ENCODE measurements at places on chromosomes 4 and X.

DNA sequence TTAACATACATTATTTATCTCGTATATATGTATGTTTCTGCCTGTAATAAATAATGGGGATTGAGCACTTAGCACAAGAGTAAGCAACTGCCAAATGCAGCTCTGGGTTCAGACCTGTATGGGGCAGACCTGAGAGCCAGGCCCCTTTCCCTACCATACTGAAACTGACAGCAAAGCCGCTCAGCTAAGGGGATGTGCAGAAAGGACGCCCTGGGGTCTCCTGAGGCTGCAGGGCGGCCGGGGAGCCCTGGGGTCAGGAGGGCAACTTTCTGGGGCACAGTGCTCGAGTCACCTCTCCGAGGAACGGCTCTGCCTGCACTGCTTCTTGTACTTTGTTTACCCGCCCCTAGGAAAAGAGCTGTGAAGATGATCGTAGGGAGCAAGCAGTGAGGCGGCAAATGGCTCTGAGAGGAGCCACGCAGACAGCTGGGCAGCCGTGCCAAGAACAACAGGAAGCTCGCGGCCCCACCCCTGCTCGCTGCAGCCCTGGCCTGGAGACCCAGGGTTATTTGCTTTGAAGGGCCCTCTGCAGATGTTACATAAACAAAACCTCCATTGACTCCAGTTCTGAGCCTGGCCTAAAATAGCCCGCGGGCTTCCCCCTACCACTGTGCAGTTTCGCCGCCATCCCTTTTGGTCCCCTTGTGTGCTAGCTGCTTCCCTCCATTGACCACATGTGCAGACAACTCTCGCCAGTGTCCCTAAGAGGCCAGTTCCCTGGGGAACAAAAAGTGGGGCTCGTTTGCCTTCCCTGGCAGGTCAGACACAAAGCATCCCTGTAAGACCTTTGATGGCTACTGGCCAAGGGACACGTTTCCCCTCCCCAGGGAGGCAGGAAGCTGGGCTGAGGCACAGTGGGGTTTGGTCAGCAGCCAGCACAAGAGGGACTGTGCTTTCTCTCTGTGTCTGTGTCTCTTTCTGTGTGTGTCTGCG lies 111.3 kb upstream of the LNX1 start:
- DNase-seq = no peak

DNA sequence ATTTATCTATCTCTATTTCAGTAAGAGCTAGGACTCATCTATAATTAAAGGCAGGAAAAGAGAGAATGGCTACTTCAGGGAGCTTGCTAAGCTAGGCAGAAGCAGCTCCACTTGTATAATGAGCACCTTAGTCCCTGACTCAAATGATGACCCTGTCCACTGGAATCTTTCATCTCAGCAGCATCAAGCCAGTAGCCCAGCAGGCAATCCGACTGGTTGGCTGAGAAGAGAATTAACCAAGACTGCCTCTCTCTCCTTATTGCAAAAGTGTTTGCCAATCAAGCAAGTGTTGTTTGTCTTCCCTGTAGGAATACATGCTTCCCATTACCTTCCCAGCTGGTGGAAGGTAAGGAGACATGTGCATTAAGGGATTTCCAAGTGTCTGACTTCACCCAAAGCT lies 3.9 kb upstream of the SPOCK3 start:
- no peak for DNase-seq

- no peak for DNase-seq
These were observed 42.5 kb downstream of the VGLL1 start for GRCh38 chrX:136574548-136574947.

DNA sequence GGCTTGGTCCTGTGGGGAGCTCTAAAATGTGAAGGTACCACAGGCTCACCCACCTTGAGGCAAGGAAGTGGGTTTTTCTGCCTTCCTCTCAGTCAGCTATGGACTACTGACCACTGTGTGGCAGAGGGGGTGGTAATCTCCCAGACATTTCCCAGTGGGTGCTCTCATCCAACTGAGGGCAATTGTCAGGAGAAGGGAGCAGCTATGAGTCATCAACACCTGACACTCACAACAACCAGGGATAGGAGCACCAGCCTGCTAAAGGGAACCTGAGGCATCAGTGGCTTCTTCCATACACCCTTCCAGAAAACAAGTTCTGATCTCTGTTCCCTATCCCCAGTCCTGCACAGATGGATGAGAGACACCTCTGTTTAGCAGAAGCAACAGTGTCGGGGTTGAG lies 468.8 kb downstream of the BCOR start:
- DNase-seq = no peak

- no peak for DNase-seq
These were observed 218.5 kb downstream of the PRR32 start for GRCh38 chrX:127038065-127038464.

- DNase-seq = no peak
These were observed 1511.0 kb upstream of the ADGRL3 start for GRCh38 chr4:59689149-59689548.

DNA sequence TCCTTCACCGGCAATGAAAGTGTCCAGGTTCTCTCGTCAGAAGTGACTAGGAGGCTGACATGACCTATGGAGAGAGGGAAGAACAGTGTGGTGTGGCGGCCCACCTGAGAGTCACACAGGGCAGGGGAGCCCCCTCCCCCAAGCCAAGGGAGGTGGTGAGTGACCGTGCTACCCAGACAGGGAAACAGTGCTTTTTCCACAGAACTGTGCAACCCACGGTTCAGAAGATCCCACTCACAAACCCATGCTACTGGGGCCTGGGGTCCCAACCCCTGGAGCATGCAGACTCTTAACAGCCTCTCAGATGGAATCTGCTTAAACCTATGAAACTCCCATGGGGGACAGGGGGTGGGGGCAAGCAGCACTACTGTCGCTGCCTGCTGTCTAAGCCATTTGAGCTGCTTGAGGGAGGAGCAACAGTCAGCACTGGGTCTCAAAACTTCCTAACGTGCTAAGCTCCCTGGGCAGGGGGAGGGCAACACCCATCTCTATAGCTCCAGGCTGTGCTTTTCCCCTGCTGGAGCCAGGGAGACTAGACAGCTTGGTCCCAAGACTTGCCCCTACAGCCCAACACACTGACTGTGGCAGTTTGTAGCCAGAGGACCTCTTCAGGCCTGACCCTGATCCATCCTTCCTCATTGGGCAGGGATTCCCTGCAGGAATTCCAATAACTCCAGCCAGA lies 850.4 kb upstream of the AADAT start:
- no peak for DNase-seq

GRCh38 chr4:104169437-104169836 lies 325.3 kb downstream of the CXXC4 start:
- no peak for DNase-seq

GRCh38 chr4:26124753-26125321 lies 196.0 kb upstream of the RBPJ start:
- DNase-seq = no peak

- no peak for DNase-seq
These were observed 8.7 kb upstream of the ABLIM2 start for GRCh38 chr4:8167291-8167690.

DNA sequence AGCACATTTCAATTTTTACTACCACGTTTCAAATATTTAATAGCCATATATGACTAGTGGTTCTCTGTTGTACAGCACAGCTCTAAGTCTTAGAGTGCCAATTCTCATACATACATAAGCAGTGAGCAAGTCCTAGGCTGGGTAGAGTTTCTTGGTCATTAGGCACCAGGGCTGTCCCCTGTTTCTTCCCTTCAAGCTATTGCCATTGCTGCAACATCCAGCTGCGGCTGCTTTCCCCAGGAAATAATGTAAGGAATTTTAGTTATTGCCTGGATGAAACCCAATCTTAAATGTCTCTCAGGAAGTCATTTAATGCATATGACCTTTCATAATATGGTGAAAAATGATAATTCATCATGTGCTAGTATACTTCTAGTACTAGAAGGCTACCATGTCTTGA lies 74.1 kb upstream of the PPP3CA start:
- DNase-seq = no peak

DNA sequence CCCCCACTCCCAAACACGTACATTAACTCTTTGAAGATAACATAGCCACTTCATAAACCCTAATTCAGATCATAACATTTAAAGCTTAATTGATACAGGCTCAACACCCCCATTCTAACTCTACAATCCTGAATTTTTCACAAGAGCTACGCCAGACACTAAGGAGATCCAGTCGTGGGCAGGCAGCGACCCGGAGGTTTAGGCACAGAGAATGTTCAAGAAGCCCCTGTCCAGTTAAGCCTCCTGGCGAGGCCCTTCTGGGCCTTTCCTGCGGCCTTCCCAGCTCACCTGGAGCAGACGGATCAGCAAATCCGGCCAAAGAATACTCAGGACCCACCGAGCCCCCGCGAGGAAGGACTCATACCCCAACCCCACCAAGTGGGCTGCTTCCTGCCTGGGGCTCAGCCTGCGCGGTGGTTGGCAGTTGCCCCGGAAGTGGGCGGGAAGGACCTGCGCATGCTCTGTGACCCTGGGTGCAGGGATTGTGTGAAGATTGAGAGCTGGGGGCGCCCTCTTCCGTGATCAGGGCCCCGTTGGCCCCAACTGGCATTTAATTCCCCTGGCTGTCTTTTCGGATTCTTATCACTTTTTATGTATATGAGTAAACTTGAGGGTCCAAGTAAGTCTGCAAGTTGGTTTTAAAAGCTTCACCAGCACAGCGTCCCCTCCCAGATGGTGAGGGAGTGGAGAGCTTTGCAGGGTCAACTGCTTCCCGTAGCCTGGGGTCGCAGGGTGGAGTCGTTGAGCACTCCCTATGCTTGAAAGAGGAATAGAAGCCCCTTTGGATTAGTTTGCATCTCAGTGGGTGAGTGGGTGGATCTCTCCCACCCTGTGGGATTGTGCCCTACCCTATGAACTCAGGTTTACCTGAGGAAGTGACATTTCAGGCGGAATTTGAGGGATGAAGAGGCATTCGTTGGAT lies at the start of gene TRIM61:
TRIM61 (minus strand) TSS at position 415 of the 922 bp plus-strand sequence. CDS start 7,655 bp downstream, outside the sequence.
- DNase-seq = no peak

GRCh38 chr4:48008021-48008596 lies 8.4 kb downstream of the CNGA1 start:
- no peak for DNase-seq

- no peak for DNase-seq
These were observed 1.2 kb upstream of the TAPT1 start for GRCh38 chr4:16227462-16227868.

- no peak for DNase-seq
These were observed 6.9 kb downstream of the CLCN3 start for GRCh38 chr4:169627307-169627706.

- DNase-seq = no peak
These were observed 61.0 kb downstream of the BEX3 start for GRCh38 chrX:103437147-103437873.

- no peak for DNase-seq
These were observed 63.8 kb upstream of the ATOH1 start for GRCh38 chr4:93764639-93765246.

DNA sequence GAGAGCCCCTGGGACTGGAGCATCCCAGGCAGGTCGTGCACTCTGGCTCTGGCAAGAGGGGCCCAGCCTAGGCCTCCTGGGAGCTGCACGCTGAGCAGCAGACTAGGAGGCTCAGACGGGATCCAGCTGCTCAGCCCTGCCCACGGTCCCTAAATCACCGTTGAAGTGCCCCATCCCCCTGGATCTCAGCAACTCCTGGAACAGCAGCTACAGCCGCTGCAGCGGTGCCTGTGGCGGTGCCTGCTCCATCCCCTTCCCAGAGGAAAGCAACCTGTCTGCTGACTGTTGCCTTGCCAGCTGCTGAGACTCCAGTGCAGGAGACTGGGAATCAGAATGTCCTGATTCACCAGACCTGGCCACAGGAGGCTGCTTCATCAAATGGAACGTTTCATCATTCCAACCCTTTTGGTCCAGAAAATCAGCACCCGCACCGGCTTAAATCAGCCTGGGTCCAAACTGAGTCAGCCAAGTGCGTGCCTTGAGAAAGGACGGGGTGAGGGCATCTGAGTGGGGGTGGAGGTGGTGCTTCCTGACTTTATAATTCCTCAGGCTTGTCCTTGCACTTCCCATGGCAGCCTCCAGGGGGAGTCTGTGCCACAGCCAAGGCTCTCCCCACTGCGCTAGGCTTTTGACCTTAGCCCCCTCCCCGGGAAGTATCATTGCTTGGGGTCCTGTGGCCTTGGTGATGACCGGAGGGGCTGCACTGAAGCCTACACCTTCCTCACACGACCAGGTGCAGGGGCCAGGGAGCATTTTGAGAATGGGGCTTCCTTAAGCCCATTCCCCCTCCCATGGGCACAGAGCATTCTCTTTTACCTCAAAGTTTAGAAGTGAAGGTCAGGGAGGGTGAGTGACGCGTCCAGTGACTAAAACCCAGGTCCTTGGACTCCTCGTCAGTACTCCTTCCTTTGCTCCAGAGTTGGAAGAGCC lies 6.5 kb downstream of the ZNF185 start:
- no peak for DNase-seq

DNA sequence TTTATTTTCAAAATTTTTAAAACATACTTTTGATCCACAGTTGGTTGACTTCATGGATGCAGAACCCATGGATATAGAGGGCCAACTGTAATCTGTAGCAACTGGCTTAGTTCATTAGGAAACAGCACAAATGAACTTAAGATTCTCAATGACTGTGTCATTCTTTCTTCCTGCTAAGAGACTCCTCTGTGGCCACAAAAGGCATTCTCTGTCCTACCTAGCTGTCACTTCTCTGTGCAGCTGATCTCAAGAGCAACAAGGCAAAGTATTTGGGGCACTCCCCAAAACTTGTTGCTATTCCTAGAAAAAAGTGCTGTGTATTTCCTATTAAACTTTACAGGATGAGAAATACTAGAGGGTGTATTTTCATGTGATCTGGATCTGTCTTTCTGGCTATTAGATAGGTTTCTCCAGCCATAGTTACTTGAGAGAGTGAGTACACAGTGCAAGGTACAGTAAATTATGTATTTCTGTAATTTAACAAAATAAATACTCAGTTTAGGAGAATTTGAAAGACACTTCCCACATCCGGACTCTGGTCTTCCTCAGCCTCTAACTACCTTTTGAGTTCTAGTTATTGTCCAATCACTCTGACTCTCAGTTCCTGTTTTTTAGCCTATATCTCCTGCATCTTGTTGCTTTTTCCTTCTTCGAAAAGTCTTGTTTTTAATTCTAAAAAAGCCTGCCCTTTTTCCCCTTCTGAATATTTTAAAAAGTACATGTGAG lies 21.8 kb downstream of the TLR2 start:
- no peak for DNase-seq

DNA sequence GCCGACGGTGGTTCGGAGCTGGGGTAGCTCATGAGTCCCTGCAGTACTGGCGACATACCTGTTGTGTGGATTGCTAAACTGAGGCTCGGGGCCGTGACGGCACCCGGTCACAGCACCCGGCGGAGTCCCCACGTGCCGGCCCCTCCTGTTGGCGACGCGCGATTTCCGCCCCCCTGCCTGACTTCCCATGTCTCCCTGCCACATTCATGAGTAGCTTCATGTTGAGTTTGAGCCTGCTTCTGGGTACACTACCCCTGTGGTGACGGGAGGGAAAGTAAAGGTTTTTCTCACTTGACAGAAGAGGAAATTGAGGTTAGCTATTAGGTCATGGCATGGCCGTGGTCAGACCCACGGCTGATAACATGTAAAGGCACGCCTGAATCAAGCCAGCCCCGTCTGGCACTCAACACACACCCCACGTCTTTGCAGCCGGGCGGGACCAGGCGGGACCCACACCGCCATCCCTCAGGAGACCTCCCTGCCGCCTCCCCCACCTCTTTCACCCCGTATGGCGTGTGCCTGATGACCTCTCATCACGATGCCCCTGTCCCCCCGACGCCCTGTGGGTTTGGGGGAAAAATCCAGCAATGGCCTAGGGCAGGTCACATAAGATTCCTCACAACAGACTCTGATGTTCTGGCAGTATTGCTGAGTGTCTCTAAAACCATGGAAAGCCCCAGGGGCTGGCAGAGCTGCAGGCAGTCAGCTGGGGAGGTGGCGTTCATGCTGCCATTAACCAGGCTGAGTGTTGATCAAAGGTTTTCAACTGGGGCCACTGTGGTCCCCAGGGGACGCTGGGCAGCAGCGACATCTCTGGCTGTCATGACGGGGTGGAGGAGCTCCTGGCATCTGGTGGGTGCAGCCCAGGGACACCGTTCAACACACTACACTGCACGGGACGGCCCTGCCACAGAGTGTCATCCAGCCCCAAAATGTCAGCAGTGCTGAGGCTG lies 29.2 kb downstream of the P2RY8 start:
- DNase-seq = no peak

Measured in stimulated activated CD4-positive, alpha-beta T cell treated with anti-CD3 and anti-CD28 coated beads, TNF-alpha, amount 100 ng/mL, for 4 hours (primary cell).